NCI-H1105 (cell line): ENCODE measurements at places on chromosomes 5 and 9.

DNA sequence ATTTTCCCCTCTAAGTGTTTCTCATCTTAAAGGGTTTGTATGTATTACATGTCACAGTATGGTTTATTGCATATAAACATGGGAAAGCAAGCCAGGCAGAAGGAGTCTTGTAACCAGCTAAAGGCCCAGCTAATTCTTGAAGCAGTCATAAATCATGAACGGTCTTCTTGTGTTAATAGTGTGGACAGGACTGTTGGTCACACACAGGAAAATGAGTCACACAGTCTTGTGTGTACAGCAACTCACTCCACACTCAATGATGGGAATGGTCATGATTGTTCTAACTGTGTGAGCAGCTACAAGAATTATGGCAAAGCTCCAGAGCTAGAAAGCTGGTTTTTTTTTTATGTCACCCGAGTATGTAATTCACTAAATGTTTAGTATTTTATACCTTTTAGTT is 123.9 kb downstream of the GHR start:
- DNase-seq: no peak

GRCh38 chr9:8136477-8136876 is 336.9 kb upstream of the DMAC1 start:
- no peak for DNase-seq

DNA sequence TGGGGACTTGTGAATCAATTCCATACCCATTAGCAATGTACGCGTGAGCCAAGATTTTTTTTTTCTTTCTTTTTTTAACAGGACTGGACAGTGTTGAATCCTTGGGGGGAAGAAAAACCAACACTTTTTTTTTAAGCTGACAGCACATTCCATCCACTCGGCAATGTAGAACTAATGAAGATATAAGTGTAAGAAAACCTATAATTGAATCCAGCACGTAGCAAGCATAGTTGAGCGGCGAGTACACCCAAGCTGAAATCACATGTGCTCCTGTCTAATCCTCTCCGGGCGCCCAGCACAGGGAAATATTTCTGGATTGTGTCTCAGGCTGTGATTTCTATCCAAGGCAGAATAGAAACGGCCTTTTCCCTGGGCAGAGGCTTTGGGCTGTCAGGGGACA is 118.2 kb downstream of the BOD1 start:
- no peak for DNase-seq

- no peak for DNase-seq
Observed at GRCh38 chr9:117354244-117354847, 60.5 kb downstream of the ASTN2 start.

GRCh38 chr5:177301503-177302165 is 1.9 kb downstream of the RAB24 start:
- DNase-seq: peak; percentile 87

- DNase-seq: no peak
Observed at GRCh38 chr9:88753691-88754367, 218.9 kb downstream of the NXNL2 start.

DNA sequence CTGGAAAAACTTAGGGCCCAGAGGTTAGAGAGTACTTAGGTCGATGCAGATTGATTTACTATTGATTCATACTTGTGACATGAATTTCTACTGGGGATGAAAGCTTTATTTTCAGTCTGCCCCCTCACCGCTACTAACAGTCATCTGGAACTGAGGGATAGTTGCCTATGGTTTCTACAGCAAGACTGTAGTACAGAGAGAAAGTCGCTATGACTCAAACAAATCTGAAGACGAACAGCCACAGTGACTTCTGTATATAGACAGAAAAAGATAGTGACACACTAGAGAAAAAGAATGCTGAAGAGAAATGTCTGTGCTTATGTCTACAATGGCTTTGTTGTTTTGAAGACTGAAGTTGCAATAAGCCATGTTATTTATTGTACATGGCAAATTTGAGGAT is 17.3 kb downstream of the OR13D1 start:
- DNase-seq: no peak
